ENCODE measurements at places on chromosomes 3 and 15. TPM values are rescaled to one million over a fixed set of nuclear protein-coding genes. Genes with fewer than 3 reads are reported as not detected.

DNA sequence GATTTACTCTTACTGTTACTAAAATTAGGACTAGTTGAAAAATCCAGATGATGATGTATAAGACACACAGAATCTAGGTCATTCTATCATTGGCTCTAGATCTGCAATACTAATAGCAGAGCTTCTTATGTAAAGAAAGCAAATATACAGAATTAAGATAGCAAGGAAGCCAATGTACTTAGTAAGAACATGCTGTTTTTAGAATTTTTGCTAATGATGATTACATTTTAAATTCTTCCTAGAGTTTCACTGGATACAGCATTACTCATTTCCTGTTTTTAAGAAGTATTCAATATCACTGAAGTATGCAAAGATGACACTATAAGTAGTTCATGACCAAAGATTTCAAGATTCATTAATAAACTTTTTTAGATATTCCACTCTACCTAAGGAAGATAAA is 60.7 kb downstream of the CFAP20DC start:
- DNase-seq = no peak
- H3K27ac ChIP-seq = no peak overlapping the region
- no peak overlapping the region for H3K4me3 ChIP-seq
- H3K27me3 ChIP-seq = no peaks in the 10 kb centered on the region
- no peaks in the 10 kb centered on the region for H3K36me3 ChIP-seq

Gene PARP14
- total RNA-seq = 67.5 TPM

DNA sequence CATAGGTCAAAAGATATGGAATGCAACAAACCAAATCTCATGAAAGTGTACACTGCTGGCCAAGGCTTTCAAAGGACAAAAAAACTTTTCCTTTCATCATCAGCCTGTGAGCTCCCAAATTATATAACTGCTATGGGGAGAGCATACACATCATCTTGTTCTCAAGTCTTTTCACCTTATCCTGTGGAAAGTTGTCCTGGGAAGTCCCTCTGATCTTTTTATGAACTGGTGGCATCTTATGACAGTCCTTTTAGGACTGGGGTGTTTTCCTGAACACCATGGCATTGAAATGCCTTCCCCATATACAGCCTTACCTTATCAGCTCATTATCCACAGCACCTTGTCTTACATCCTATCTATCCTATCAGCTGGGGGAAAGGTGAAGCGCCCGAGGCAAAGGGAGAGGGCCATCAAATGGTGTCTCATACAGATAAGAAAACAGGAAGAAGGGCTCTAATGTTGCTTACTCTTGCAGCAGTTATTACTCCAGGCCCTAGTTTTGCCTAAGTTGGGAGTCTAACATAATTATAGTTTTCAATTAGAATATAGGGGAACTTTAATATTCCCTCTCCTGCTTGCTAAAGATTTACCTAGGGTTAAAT is 61.5 kb upstream of the GOLIM4 start:
- no peaks in the 10 kb centered on the region for H3K27me3 ChIP-seq
- no peaks in the 10 kb centered on the region for H3K4me1 ChIP-seq
- DNase-seq = no peak
- H3K4me3 ChIP-seq = no peak overlapping the region

Gene RNU6-1
- not detected for total RNA-seq

Gene SLC22A14
- total RNA-seq = not detected

Gene CDHR4
- not detected for total RNA-seq

DNA sequence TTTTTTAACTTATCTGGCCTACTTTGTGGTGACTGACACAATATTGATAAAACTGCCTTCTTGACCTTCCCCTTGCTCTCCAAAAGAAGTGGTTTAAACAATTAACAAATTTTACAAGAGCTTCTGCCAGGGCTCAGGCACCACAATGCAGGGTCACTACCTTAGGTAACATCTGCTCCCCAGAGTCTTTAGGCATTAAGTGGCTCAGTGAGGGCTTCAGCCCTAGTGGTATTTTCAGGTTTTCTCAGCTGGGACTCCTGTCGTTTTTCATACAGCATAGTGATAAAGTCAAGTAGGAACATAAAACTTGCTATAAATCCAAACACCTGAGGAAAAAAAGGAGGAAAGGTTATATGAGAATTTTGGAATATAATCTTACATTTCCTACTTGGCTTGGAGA is 18.9 kb downstream of the CMTM6 start:
- peaks cover 17% of the 10 kb centered on the region for H3K4me1 ChIP-seq
- H3K27me3 ChIP-seq = no peaks in the 10 kb centered on the region
- H3K27ac ChIP-seq = no peak overlapping the region
- peaks cover 3% of the 10 kb centered on the region for H3K36me3 ChIP-seq
- no peak for DNase-seq

GRCh38 chr3:44966795-44967278 is 9.1 kb downstream of the ZDHHC3 start:
- DNase-seq = no peak
- H3K36me3 ChIP-seq = no peaks in the 10 kb centered on the region
- peaks cover 15% of the 10 kb centered on the region for H3K4me1 ChIP-seq
- no peaks in the 10 kb centered on the region for H3K27me3 ChIP-seq

- no peak overlapping the region for H3K27ac ChIP-seq
- H3K4me1 ChIP-seq = no peaks in the 10 kb centered on the region
- DNase-seq = no peak
- H3K27me3 ChIP-seq = no peaks in the 10 kb centered on the region
Observed at GRCh38 chr3:38826001-38826400, 10.0 kb upstream of the SCN10A start.

DNA sequence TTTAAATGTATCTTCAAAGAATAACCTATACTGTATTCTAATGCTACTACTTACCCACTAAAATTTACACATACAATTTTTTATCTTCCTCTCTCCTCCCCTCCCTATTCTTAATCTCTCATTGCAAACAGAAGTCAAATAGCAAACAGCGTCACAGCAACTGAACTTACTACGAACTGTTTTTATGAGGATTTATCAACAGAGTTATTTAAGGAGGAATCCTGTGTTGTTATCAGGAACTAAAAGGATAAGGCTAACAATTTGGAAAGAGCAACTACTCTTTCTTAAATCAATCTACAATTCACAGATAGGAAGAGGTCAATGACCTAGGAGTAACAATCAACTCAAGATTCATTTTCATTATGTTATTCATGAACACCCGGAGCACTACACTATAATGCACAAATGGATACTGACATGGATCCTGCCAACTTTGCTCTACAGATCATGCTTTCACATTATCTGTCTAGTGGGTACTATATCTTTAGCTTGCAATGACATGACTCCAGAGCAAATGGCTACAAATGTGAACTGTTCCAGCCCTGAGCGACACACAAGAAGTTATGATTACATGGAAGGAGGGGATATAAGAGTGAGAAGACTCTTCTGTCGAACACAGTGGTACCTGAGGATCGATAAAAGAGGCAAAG is 984 bp downstream of the FGF7 start:
- H3K4me3 ChIP-seq = no peak overlapping the region
- no peaks in the 10 kb centered on the region for H3K36me3 ChIP-seq
- no peak for DNase-seq
- H3K27ac ChIP-seq = no peak overlapping the region
- H3K4me1 ChIP-seq = peaks cover 12% of the 10 kb centered on the region

Gene ENTPD3
- total RNA-seq = 5.7 TPM

DNA sequence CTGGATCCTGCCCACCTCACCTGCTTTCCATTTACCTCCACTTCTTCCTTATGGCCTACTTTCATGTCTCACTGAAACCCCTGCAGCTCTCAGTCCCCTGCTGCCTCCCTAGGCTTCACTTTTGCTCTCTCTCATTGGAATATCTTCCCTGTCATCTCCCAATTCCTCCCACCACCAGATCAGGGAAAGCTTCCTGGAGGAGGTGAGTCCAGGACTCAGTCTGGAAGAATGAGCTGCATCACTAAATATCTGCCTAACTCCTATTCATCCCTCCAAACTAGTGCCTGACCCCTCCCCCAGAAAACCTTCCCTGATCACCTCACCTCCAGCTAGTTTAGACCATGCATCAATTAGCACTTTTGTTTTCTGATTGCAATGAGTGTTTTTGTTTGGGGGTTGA is 37.1 kb downstream of the MRPL46 start:
- no peak overlapping the region for H3K27ac ChIP-seq
- no peaks in the 10 kb centered on the region for H3K27me3 ChIP-seq
- DNase-seq = no peak
- H3K36me3 ChIP-seq = no peaks in the 10 kb centered on the region
- no peaks in the 10 kb centered on the region for H3K4me1 ChIP-seq

Gene BCL2A1
- total RNA-seq = not detected

DNA sequence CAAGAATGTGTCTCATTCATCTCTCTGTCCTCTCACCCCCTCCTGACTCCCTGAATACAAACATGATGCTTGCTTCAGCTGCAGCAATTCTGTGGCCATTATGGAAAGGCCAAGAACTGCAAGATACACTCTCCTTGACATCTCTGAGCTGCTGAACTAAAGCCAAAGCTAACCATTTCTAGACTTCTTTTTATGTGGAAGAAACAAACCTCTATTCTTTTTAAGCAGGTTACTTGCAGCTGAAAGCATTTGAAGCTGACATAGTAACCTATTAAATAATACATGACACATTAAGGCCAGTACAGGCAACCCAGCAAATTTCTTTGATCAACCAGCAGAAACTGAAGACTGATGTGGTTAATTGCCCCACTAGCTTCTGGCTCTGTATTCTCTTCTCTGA is 17.5 kb downstream of the FHIT start:
- H3K4me3 ChIP-seq = no peak overlapping the region
- no peak for DNase-seq
- no peaks in the 10 kb centered on the region for H3K36me3 ChIP-seq
- H3K4me1 ChIP-seq = no peaks in the 10 kb centered on the region
- H3K27ac ChIP-seq = no peak overlapping the region
- no peaks in the 10 kb centered on the region for H3K27me3 ChIP-seq

DNA sequence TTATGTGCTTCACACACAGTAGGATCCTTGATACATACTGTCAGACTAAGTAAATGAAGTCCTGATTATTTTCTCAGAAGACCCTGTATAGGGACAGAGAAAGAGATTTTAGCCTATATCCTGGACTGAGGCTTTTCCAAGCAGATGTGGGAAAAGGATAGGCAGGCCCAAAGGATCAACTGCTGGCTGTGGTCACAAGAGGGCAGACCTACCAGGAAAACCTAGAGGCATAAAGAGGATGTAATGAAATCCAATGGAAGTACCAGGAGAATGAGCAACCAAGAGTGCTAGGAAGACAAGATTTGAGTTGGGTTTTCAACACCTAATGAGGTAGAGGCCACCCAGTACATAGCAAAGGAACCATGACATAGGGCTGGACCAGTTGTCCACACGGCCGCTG is 23.1 kb downstream of the DCLK3 start:
- H3K4me3 ChIP-seq = no peak overlapping the region
- H3K27me3 ChIP-seq = no peaks in the 10 kb centered on the region
- H3K4me1 ChIP-seq = no peaks in the 10 kb centered on the region
- no peak overlapping the region for H3K27ac ChIP-seq

Gene UROC1
- total RNA-seq = not detected

Gene RLBP1
- total RNA-seq = not detected

Gene AHSG
- not detected for total RNA-seq

GRCh38 chr15:60272623-60273022 is 125.2 kb downstream of the ANXA2 start:
- no peaks in the 10 kb centered on the region for H3K36me3 ChIP-seq
- no peak overlapping the region for H3K27ac ChIP-seq
- no peaks in the 10 kb centered on the region for H3K4me1 ChIP-seq
- no peak for DNase-seq
- no peak overlapping the region for H3K4me3 ChIP-seq

Gene PCSK6
- total RNA-seq = 7.9 TPM

GRCh38 chr3:16913264-16913580 is 28.5 kb downstream of the PLCL2 start:
- no peak for DNase-seq
- H3K27ac ChIP-seq = no peak overlapping the region
- H3K4me3 ChIP-seq = no peak overlapping the region
- no peaks in the 10 kb centered on the region for H3K36me3 ChIP-seq

DNA sequence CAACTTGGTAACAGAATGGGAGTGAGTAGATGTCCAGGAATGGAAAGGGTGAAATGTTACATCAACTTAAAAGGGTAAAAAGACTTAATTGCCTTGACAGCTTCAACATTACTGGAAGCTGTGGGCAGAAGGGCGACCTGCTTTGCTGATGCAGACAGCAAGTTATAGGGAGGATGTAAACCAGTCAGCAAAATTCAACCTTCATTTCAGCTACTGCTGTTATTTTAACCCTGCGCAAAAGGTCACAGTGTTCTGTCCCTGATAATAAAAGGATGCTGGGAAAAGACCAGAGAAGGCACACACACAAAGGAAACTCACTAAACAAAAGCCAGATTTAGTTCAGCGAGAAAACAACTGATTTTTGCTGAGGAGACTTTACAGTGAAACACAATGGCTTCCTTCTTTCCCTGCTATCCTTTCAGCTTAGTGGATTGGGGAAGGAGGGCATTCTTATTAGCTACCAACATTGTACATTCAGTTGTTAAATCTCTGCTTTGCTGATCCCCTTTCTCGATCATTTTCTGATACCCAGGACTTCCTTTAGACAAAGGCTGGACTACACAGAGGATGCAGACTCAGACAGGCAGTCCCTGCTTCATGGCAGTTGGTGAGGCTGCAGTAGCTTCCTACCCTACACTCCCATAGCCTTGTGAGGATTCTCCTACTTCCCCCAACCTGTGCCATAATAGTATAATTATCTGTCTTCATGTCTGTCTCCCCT is 62.0 kb downstream of the P3H2 start:
- H3K4me1 ChIP-seq = no peaks in the 10 kb centered on the region
- H3K4me3 ChIP-seq = no peak overlapping the region
- no peaks in the 10 kb centered on the region for H3K36me3 ChIP-seq
- peak overlapping the region; percentile 7 for H3K27ac ChIP-seq
- no peaks in the 10 kb centered on the region for H3K27me3 ChIP-seq
- no peak for DNase-seq

Gene REC114
- not detected for total RNA-seq

- peak; percentile 15 for DNase-seq
- H3K4me3 ChIP-seq = no peak overlapping the region
- H3K27me3 ChIP-seq = no peaks in the 10 kb centered on the region
- H3K36me3 ChIP-seq = no peaks in the 10 kb centered on the region
- peaks cover 6% of the 10 kb centered on the region for H3K4me1 ChIP-seq
Observed at GRCh38 chr3:138686771-138687221, 78.2 kb downstream of the FAIM start.

- no peak overlapping the region for H3K27ac ChIP-seq
- no peak overlapping the region for H3K4me3 ChIP-seq
- no peaks in the 10 kb centered on the region for H3K36me3 ChIP-seq
- H3K4me1 ChIP-seq = no peaks in the 10 kb centered on the region
- H3K27me3 ChIP-seq = no peaks in the 10 kb centered on the region
Observed at GRCh38 chr3:31193871-31194270, 299.4 kb upstream of the GADL1 start.

DNA sequence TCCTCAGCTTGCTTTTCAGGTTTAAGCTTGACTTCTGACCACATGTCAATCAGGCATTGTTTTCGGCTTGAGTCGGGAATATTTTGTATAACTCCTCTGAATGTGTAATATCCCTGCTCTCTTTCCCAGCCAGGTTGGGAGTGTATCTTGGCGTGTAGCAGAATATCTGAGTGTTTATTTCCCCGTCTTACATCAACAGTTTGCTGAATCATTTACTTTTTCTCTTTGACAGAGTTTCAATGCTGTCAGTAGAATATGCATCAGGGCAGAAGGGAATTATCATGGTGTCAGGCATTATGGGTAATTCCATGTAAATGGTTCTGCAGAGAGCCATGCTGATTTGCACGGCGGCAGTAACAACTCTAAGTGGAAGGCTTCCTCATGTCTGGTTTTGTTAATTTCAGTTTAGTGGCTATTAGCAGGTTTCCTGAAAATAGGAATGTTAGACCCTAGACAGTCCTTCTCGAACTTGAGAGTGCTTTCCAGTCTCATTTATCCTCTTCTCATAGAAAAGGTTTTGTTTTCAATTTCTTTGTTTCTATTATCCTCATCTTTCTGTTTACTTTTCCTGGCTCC is 566.3 kb downstream of the AGBL1 start:
- DNase-seq = no peak
- H3K27ac ChIP-seq = no peak overlapping the region
- no peaks in the 10 kb centered on the region for H3K36me3 ChIP-seq
- H3K4me1 ChIP-seq = no peaks in the 10 kb centered on the region
- no peak overlapping the region for H3K4me3 ChIP-seq
